ENCODE measurements at places on chromosomes 1 and 21.

GRCh38 chr1:41500378-41500777 lies 15.9 kb upstream of the EDN2 start:
- DNase-seq = no peak

GRCh38 chr1:102163799-102164198 lies 167.1 kb upstream of the OLFM3 start:
- DNase-seq = no peak

DNA sequence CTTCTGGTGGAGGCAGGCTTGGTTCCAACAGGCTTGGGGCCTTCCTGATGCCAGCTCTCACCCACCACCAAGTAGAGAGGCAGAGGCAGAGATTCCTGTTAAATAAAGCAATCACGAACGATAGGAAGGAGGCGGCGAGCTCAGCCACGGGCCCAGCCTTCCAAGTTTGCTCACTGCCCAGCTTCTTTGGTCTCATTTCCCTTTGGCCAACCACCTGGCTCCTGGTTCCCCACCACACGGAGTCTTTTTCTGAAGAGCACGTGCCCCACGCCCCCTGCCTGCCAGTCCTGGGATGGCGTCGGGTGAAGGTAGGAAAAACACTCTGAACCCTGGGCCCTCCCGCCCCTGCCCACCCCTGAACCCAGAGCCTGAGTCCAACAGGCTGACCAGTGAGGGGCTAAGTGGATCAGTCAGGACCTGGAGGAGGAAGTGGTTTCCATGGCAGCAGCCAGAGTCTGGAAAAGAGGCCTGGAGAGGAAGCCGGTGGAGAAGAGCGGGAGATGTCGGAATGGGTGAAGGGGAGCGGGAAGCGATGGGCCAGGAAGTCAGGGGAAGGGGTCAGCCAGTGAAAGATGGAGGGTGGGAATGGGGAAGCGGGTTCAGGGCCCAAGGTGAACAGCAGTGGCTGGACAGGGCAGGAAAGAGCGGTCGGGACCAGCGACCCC lies 158.2 kb upstream of the KLHDC7A start:
- DNase-seq = peak; percentile 62

DNA sequence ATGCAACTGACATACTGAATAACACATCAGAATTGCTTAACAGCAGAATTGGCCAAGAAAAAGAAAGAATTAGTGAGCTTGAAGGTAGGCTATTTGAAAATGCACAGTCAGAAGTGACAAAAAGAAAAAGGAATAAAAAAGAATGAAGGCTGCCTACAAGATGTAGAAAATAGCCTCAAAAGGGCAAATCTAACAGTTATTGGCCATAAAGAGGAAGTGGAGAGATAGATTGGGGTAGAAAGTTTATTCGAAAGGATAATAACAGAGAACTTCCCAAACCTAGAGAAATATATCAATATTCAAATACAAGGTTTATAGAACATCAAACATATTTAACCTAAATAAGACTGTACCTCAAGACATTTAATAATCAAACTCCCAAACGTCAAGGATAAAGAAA lies 67.5 kb downstream of the ATP6V1G3 start:
- DNase-seq = no peak

DNA sequence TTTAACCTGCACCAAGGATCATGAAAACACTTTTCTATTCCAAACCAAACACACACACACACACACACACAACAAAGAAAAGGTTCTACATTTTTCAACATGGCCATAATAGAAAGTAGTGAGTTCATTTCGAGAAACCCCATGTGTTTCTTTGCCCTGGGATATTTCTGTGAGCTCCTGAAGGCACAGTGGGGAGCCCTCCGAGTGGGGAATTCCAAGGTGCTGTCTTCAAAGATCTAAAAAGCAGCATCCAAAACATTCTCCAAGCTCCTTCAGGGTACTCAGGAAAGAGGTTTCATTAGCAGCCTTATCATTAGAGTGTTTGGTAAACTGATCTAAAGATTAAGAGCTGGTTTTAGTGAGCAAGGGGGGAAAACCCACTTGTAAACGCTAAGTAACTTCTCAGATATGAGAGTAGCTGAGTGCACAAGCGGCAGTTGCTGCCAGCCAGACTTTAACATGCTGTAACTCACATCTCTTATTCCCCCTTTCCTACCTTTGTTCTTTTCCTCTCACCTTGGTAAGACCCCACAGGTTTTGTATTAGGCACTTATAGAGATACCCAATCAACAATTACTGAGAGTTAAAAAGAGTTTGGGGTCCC lies 38.3 kb downstream of the ZC3H11B start:
- DNase-seq = no peak

GRCh38 chr21:28445141-28445830 lies 547.4 kb downstream of the LTN1 start:
- DNase-seq = no peak

GRCh38 chr1:34425785-34426184 lies 249.1 kb downstream of the C1orf94 start:
- no peak for DNase-seq

- DNase-seq = no peak
Measured at GRCh38 chr1:60583696-60584095, 498.7 kb upstream of the NFIA start.

All from germinal center (tissue), 1 donor.